ENCODE measurements at places on chromosomes 1 and 21.
A peak's percentile ranks its signal among the peaks of the same experiment; 100 is the strongest.

DNA sequence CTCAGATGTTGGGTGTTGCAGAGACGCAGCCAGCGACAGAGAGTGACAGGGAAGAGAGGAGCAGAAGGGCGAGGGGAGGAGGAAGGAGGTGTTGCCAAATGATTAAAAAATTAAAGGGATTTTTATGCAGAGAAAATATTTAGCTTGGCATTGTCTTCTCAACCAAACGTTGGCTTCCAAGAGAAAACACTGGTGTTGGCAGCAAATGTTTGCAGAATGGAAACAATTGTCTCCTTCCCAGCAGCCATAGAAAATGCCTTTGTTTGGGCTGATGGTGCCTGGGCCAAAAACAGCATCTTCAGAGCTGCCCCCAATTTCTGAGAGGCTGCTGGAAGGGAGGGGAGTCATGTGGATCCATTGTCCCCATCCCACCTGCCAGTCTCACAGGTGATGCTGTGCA is 29.7 kb upstream of the GRIK3 start:
- DNase-seq, result no peak

DNA sequence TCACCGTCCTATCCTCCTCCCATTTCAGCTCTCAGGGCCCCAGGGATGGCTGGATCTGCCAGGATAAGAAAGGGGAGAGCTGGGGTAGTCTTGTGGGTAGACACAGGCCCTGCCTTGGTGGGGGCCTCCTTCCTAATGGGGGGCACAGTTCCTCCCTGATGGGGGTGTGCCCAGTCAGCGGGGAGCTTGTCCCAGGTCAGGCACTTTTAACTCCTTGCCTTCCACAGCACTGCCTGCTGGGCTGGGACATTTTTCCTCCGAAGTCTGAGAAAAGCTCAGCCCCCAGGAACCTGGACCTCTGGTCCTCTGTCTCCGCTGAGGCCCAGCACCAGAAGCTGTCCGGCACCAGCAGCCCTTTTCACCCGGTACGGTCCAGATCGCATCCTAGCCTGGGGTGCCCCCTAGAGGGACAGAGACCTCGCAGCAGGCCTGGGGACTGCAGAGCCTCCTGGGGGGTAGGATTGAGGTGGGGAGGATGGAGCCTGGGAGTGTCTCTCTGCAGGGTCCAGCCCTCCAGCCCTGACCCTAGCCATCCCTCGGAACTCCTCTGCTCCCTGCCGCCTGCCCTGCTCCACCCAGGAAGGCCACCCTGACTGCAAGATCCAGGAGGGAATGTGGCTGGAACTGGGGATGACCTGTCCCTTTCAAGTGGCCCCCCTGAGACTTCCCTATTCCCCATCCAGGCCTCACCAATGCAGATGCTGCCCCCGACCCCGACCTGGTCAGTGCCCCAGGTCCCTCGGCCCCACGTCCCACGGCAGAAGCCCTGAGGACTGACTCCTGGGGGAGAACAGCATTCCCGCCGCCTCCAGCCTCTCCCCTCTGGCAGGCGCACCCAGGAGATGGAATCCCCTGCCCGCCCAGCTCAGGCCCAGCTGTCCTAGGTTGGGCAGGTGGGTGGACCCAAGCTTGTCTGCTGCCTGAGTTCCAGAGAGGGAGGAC is 12.0 kb downstream of the MIIP start:
- DNase-seq, result peak; percentile 4

GRCh38 chr1:22490309-22490708 is 38.7 kb downstream of the ZBTB40 start:
- DNase-seq, result no peak

DNA sequence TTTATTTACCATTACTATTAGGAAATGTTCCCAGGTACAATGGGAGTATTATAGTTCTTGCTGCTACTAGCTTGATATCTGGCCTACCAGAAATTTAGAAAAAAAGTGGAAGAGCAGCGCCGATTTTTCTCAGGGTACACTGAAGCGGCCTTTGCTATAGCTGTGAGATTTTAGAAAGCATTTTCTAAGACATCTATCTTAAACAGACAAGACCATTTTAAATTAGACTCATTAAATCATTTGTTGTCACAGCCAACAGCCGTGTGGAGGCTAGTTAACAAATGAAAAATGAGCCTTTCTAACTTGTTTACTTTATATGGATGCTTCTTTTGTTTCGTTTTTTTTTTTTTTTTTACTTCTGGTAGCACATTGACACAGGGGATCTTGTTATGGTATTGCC is 183.2 kb upstream of the ZRANB2 start:
- DNase-seq, result no peak

- no peak for DNase-seq
Observed at GRCh38 chr1:34009340-34009985, 145.6 kb downstream of the HMGB4 start.

DNA sequence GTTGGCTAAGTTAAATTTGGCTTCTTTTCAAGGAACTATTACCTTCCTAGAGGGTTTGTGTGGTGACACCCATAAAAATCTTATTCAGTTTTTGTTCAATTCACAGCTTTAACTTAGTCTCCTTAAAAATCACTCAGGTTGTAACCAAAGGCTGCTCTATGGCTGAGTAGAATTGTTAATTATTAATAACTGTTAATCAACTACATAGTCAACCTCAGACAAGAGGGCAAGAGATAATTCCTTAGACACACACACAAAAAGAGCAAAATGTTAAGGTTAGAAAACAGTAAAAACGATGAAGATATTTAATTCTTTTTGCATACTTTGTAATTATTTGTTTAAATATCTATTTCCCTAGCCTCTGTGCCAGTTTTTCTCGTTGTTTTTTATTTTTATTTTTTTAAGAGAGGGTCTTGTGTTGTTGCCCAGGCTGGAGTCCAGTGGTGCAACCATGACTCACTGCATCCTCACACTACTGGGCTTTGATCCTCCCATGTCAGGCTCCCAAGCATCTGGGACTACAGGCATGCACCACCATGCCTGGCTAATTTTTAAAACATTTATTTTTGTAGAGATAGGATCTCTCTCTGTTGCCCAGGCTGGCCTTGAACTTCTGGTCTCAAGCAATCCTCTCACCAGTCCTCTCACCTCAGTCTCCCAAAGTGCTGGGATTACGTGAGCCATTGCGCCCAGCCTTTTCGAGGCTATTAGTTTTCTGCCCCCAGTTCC is 215.2 kb downstream of the DISC1 start:
- DNase-seq, result no peak

GRCh38 chr1:162383516-162383915 is 2.0 kb downstream of the C1orf226 start:
- no peak for DNase-seq

DNA sequence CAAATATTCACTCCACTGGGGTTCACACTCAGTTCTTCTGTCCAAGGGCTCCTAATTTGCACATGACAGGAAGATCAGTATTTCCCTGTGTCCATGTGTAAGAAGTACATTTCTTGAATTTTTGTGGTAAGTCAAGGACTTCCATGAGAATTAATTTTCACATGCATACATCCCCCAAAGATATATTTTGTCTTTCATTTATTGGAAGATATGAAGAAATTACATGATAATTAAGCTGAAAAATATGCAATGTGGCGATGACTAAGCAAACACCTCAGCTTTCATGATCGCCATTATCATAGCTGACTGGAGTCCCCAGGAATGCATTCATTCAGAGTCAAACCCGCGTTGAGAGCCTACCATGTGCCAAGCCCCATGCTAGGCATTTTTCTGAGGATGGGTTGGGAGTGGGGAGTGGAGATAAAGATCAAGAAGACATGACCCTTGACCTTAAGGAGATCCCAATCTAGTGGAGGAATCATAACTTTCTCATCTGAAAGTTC is 104.6 kb upstream of the F3 start:
- no peak for DNase-seq

DNA sequence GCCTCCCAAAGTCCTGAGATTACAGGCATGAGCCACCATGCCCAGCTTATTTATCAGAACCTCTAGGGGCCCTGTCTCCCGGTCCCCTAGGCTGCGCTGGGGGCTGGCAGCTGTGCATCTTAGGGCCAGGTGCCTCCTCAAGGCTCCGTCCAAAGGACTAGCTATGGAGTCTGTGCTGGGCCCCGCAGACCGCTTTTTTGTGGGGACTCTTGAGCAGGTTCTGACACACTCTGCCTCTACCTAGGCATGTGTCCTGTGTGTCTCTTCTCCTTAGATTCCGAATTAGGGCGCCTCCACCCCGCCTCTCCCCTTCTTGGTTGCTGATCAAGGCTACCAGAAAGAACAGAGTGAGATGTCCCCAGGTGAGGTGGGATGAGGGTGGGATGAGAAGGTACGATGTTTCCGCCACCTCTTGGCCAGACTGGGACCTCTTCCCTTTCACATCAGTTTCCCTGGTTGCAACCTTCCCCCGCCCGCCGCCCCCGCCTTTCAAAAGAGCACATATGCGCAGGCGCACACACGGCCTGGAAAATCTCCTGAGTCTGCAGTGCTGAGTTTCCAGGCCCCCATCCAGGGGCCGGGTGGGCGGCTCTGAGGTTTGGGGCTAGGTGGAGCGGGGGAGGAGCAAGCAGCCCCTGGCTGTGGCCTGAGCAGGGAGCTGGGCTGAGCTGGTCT is 5.0 kb upstream of the PTPN7 start:
- no peak for DNase-seq

DNA sequence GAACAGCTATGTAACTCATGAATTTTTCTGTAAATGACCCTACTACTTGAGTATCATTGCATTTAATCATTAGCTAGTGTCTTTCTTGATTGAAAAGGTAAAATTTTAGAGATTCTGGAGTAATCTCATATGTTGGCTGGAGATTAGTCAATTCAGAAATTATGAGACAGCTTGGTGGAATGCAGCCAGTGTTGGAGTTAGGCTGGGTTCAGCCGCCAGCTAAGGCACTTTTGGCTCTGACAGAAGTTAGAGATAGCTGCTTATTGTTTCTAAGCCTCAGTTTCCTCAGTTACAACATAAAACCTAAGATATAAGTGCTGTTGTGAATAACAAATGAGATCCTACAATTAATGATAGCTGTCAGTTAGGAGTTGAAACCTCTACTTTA is 49.4 kb downstream of the TBCE start:
- no peak for DNase-seq

GRCh38 chr1:244353551-244354091 is 98.1 kb downstream of the ADSS2 start:
- DNase-seq, result no peak

- DNase-seq, result no peak
Observed at GRCh38 chr1:245235156-245235555, 80.4 kb downstream of the KIF26B start.

DNA sequence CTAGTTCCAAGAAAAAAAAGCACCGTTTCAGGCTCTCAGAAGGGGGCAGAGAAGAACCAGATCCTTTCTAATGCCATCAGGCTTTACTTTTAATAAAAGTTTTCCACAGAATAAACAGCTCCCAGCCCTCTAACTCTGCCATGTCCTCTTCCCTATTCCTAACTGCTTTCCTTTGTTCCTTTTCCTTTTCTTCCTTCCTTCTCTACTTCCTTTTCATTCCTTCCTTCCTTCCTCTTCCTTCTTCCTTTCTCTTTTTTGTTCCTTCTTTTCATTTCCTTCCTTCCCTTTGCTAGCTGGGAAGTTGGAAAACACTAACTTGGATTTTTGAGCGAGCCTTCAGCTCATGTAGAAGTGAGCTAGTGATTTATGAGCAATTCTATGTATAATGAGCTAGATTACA is 46.2 kb downstream of the KDM5B start:
- no peak for DNase-seq
